ENCODE measurements at places on chromosomes 3 and 15.

GRCh38 chr3:29520764-29521163 lies 239.9 kb downstream of the RBMS3 start:
- no peak for DNase-seq

- no peak for DNase-seq
These were observed 57.4 kb upstream of the IMPG2 start for GRCh38 chr3:101377796-101378195.

DNA sequence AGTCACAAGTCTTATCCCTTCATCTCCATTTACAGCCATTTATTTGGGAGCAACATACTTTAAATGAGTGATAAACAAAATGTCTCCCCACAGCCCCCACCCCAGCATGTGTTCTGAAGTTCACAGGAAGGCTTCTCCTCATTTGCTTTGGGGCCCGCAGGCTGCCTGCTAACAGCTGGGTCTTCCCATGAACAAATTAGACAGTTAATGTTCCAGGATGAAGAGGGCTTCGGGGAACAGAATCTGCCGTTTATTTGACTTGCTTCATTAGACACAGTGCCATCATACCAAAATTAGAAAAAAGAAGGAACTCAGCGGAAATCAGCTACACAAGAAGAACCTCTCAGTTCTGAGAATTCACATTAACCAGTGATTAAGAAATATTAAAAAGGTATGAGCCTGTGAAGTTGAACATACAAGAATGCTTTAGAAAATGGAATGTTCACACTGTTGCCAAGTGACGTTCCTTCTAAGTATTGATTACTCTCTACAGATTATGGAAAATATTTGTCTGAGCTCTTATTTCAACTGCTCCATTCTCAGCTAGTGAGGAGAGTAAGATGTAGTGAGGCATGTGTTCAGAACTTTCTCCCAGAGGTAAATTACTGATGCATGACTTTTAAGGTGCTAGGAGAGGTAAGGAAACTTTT lies 107.5 kb upstream of the THBS1 start:
- no peak for DNase-seq

DNA sequence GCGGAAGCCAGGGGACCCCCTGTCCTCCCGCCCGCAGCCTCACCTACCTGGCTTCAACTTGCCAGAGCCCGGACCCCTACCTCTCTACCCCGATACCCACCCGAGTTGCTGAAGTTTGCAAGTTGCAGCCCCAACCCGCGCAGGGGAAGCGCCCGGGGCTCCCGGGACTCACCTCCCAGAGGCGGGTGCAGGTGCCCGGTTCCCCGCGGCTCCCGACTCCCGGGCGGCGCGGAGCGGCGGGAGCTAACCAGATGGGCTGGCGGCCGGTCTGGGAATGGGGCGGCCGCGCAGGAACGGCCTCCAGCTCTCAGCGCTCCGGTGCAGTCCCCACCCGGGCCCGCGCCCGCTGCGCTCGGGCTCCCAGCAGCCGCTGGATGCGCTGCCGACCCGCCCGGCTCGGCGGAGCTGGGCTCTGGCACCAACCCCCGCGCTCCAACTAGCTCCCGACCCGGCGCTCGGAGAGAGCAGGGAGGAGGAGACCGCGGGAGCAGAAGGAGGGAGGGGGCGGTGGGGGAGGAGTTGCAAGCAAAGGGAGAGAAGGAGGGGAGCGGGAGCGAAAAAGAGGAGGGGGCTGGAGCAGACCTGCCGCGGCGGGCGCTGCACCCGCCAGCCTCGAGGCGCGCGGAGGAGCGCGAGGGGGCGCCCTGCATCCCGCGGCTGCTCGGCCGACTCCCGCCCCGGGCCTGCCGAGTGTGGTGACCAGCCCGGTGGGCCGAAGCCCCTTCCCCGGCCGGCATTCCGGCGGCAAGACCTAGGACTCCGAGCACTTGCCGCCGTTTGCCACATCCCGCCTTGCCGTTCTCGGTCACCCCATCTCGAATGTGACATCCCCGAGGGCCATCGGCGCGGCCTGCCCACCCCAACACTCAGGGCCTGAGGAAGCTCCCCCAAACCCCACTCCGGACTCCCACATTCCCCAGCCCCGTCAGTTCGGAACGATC lies at the start of gene SEMA5B:
SEMA5B (minus strand) TSS at position 472 of the 941 bp plus-strand sequence. CDS start 66,500 bp downstream, outside the sequence.
- DNase-seq = peak; percentile 61

GRCh38 chr15:80777826-80778620 lies 1.1 kb upstream of the CEMIP start:
- DNase-seq = no peak

DNA sequence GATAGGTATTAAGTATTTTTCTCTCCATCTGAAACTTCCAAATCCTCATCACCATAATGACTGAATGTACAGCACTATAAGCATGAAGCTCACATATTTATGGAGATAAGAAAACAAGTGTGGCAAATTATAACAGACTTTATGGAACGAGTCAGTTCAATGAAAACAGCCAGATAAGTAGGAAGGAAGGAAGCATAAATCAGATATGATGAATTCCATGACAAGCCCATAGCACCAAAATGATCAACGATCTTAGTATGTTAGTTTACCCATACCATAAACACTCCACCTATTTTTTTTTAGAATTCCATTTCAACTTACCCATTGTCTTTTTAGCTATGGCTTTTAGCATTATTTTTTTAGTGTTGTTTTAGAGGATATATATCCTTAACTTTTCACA lies 169.5 kb downstream of the TNIK start:
- no peak for DNase-seq

DNA sequence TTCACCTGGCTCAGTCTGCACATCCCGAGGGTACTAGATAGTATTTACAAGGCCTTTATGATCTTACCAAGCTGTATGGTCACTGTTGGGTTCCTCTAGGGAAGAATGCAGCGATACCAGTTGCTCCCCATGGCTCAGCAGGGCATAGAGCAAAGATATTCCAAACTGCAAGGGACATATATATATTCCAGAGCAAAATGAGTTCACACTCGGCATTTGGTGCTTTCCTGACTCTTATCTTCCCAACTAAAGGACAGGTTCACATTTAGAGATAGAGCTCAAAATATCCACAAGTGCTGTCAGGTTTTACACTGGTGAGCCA lies 3.5 kb upstream of the SPG11 start:
- DNase-seq = no peak

GRCh38 chr3:159239059-159239458 lies 437.2 kb downstream of the MFSD1 start:
- no peak for DNase-seq

DNA sequence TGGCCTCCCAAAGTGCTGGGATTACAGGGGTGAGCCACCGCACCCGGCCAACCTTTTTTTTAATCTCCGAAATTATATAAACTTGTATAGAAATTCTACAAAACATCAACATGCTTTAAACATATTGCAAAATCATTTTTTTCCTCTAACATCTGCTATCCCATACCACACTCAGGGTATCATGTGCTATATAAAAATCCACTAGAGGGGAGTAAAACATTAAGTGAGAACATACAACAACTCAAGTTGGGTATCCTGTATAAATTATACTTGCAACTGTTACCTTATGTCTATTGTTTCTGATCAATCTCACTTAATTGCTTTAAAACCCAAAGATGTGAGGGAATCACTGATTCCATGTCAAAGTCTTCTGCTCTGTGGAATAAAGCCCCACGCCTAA lies 71.9 kb upstream of the FBN1 start:
- no peak for DNase-seq

- no peak for DNase-seq
These were observed 127.2 kb upstream of the MANF start for GRCh38 chr3:51257870-51258269.

GRCh38 chr3:166296179-166296783 lies 459.1 kb upstream of the BCHE start:
- no peak for DNase-seq

- no peak for DNase-seq
These were observed 360.1 kb upstream of the GOLIM4 start for GRCh38 chr3:168455814-168456213.

DNA sequence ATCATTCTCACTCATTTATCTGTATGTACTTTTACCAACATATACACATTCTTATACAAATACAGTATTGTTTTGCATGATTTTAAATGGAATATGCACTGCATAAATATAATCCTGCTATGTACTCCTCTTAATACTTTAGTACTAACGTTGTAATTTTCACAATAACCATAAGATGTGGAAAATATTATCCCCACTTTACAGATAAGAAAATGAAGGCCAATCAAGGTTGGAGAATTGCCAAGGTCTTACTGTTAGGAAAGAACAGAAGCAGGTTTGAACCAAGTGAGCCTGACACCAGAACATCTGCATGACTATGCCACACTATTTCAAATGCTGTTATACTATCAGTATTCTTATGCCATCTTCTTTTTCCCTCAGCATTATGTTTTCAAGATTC lies 32.9 kb downstream of the BCL2A1 start:
- no peak for DNase-seq

- DNase-seq = no peak
These were observed 66.3 kb downstream of the STAG1 start for GRCh38 chr3:136685882-136686281.

DNA sequence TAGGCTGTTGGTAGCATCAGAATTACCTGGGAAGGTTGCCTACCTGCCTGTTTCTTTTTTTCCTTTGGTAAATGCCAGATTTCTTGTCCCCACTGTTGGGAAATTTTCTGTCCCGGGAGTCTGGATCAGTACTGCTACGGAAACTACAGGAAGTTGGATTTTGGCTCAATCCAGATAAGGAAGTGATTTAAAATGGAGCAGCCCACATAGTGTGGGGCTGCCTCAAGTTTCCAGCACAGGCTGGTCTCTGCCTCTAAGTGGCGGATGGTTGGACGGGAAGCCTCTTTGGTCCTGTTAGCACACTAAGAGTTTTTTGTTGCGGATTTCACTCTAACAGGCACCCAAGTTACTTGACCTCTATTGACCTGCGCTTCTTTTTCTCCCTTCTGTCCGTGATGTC lies 54.7 kb downstream of the EEFSEC start:
- no peak for DNase-seq

DNA sequence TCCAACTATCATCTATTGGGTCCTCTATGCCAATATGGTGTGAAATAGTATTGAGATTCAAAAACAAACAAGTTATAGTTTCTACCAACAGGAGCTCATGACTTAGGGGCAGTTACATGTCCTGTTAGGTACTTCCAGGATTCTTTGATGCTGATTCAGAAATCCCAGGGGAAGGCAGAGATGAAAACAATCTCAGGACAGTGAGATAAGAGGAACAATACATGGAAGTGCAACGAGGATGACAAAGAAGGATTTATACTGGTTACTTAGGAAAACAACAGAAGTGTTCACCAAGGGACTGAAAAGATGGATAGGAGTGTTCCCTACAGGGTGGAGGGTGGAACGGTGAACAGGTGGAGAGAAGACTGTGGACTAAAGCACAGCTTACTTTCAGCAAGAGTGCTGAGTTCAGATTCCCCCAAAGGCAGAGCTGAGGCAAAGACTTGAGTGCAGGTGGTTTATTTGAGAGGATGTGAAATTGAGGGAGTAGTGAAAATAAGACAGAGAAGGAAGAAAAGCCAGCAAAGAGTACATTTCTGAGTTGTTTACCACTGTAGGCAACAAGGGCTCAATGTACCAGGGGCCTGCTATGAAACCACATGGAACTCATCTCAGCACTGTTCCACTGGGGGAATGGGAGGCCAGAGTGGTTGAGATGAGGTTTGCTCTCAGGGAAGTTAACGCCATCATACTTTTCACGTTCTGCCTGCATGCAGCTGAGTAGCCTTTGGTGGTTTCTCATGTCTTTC lies 68.1 kb downstream of the TRIM69 start:
- DNase-seq = no peak

- no peak for DNase-seq
These were observed 66.6 kb downstream of the KCNMB2 start for GRCh38 chr3:178602856-178603255.

- no peak for DNase-seq
These were observed 36.2 kb upstream of the COL6A6 start for GRCh38 chr3:130480736-130481135.

DNA sequence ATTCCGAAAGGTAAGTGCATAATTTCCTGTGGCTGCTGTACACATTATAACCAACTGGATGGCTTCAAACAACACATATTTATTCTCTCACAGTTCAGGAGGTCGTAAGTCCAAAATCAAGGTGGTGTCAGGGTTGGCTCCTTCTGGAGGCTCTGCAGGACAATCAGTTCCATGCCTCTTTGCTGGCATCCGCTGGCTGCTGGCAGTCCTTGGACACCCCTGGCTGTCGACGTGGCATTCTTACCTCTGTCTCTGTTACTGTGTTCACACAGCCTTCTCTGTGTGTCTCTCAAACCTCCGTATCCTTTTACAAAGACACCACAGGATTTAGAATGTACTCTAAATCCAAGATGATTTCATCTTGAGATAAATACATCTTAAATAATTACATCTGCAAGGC lies 398.8 kb upstream of the ATP10A start:
- no peak for DNase-seq

GRCh38 chr3:104564045-104564643 lies 802.6 kb upstream of the ALCAM start:
- DNase-seq = no peak

Data from NCI-H1930 (cell line).